ENCODE measurements at places on chromosomes 6 and 20.

GRCh38 chr6:121770943-121771342 lies 335.5 kb downstream of the GJA1 start:
- DNase-seq = no peak

DNA sequence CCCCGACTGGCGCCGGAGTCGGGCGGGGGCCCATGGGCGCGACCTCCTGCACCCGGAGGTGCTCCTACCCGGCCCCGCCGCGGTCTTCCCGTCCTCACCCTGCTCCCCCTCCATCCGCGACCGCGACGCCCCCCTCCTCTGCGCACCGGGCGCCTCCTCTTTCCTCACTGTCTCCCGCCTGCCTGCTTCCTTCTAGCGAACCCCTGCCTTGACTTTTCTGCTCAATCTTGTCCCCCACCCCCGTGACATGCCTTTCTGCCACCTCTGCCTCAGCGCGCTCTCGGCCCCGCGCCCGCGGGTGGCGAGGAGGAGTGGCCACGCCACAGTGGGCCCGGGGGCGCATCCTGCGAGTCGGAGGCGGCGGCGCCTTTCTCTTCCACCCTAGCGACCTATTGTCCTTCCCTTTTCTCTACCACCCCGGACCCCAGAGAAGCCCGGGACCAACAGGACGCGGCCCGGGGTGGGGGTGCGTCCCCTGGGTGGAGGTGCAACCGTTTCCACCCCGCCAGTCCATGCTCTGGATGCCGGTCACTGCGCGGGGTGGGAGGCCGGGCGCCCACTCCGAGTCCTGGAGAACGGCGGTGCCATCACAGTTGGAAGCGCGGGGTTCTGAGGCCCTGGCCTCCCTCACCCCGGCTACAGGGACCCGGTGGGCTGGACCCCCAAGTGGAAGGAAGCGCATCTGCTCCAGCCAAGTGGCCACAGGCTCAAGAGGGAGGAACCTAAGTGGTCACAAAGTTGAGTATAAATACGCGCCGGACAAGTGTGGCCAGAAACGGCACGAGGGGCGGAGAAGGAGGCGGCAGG lies 2.0 kb downstream of the PDE10A start:
- peak; percentile 57 for DNase-seq

GRCh38 chr20:50359607-50360217 lies 150.5 kb upstream of the PTPN1 start:
- DNase-seq = peak; percentile 30

- no peak for DNase-seq
Observed at GRCh38 chr6:37531026-37531425, 31.3 kb upstream of the CCDC167 start.

DNA sequence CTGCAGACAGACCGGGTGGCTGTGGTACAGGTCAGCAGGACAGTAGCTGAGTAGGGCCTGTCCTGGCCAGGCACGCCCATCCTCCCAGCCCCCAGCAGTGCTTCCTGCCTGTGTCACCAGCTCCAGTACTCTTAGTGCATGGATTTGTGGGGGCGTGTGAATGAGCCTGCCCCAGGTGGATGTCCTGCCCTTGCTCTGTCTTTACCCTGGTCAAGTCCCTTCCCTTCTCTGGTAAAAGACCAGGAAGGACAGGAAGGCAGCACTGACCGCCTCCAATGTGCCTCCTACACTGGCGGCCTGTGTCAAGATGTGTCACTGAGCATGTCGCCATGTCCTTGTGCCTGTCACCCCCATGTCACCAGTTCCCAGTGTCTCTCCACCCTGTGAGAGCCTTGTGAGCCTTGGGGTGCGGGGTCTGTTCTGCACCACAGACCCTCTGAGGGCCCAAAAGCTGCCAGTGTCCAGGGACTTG lies 11.9 kb downstream of the TEAD3 start:
- DNase-seq = no peak

DNA sequence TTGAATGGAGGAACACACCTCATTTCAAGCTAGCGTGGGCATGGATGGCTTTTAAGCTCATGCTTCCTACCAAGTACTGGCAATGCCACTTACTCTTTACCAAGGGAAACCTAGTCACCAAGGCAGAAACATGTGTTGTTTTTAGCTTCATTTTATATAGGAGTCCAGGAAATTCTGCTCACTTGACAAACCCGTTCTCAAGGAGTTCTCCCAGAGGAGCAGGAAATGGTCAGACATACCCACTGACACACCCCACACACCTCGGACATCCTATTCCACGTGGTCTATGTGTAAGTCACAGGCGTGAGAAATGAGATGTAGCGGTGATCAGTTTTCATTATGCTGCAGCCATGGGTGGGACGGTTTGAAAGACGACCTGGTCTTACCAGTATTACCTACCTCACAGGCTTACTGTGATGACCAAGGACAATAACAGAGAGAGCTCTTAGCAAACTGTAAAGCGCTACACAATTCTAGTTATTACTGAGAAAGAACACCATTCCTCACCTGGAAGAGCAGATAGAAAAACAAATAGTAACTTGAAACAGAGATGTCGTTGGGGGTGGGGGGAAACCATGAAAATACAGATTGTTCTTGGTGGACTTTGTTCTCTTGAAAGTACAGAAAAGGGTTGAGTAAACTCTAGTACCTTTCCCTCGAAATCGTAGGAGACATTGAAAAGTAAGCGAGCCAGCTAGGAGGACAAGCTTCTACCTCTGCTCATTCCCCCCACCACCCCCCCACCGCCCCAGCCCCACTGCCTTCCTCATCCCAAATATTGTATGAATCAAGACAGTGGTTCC lies 1.7 kb downstream of the CNKSR3 start:
- peak; percentile 73 for DNase-seq

GRCh38 chr6:169205176-169206160 lies 48.2 kb downstream of the THBS2 start:
- no peak for DNase-seq

- DNase-seq = no peak
Observed at GRCh38 chr6:77030929-77031674, 432.2 kb downstream of the HTR1B start.

GRCh38 chr20:50366270-50367103 lies 143.7 kb upstream of the PTPN1 start:
- DNase-seq = peak; percentile 89

DNA sequence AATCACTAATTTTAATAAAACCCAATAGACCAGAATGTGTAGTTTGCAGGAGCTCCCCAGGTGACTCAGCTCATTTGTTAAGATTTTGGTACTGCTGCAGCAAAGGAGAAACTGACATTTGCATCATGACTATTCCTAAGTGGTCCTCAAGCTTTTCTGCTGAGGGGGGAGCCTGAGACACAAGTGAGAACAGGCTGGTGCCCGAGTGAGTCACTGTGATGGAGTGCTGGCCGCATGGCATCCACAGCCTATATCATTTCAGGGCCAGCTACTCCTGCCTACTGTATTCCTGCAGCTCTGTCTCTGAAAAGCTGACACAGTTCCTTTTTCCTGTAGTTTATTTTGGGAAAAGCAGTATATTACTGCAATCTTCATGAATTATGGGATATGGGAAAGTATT lies 113.7 kb upstream of the ENPP5 start:
- no peak for DNase-seq

DNA sequence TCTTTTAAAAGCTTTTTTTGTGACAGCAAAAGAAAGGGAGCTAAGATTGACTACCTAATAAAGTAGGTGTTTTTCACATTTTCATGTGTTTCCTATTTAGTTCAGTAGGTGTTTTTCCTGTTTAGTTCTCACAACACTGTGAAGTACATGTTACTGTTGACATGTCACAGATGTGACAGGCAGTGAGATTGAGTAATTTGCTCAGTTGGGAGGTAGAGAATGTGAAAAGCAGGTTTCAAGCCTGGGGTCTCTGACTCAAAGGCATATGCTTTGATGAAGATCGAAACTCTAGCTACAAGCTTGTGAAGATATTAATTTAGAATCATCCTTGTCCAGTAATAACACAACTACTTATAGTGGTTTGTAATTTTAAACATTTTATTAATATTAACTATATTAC lies 43.1 kb downstream of the SLX4IP start:
- DNase-seq = no peak

DNA sequence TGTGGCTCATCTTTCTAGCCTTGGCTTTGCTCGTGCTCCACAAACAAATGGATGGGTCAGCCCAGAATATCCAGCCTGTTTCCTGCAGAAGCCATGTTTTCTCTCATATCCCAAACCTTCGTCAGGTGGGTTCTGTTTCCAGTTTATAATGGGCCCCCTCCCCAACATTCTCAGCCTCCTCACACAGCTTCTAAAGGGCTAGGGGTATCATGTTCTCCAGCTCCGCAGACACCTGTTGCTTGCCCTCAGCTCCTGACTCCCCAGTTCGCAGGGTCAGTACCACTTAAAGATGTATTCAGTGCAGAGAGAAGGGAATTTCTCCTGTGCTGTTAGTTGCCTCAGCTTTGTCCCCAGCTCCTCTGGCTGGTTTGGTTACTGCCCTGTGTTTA lies 447.3 kb upstream of the JARID2 start:
- DNase-seq = no peak

DNA sequence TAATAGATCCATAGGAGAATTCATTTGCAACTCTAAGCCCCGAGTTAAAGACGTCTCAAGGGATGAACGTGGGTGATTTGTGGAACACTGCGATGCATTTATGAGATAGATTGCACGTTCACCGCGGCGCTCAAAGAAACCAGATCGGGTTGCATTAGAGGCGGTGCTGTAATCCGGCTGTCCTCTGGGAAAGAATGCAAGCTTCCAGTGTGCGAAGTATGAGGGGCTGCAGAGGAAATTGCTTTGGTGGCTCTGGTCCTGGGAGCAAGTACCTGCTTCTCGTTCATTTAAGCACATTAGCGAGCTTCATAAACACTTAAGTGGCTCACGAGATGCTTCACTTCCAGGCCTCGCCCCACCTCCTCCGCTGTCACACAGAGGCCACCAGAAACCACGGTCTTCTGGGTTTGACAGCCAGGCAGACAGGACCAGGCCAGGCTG lies 182.3 kb downstream of the CDH4 start:
- no peak for DNase-seq

DNA sequence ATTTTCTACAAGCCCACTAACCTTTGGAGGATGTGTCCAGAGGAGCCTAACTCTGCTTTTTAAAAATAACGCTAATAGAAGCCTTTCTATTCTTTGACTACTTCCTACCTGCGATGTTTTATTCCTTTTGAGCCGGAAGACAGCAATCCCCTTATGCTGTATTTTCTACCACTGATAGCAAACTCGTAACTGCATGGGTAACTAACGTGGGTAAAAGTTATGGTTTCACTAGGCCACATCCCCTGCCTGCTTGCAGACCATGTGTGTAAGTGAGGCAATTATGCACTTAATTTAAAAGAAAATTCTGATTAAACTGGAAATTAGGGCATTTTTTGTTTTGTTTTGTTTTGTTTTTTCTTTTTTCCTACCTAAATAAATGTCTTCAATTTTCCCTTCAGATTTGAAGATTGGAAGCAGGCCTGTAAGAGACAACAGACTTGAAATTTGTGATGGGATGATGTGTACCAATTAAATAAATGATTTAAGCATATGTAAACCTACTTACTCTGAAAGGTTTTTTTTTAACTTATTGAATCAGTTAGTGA lies 931 bp downstream of the UFL1 start:
- peak; percentile 42 for DNase-seq

- no peak for DNase-seq
Observed at GRCh38 chr6:168288781-168289570, 30.6 kb downstream of the DACT2 start.

- DNase-seq = no peak
Observed at GRCh38 chr6:158977382-158977781, 22.6 kb downstream of the RSPH3 start.

DNA sequence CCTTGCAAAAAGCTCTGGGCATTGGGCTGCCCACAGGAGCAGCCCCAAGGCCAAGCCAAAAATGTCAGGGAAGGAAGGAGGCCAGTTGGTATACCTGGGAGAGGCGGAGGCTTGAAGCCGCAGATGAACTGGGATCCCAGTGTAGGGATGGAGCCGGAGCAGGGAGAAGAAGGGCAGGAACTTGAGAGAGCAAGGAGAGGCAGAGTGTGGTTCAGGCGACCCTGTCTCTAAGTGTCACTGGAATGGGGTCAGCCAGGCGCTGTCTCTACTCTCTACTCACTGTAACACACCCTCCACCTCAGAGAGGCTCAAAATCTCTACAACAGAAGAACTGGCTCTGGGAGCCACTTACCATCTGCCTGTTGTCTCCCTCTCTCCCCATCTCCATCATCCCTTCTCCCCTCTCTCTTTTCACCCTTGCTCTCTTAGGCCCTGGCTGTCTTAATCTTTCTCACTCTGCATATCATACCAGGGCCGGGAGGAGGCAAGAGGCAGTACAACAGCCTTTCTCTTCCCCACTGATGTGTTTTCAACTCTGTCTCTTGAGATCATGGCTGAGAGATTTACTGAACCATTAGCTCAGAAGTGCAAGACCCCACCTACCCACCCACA lies 93.3 kb downstream of the CRYBG1 start:
- DNase-seq = no peak

DNA sequence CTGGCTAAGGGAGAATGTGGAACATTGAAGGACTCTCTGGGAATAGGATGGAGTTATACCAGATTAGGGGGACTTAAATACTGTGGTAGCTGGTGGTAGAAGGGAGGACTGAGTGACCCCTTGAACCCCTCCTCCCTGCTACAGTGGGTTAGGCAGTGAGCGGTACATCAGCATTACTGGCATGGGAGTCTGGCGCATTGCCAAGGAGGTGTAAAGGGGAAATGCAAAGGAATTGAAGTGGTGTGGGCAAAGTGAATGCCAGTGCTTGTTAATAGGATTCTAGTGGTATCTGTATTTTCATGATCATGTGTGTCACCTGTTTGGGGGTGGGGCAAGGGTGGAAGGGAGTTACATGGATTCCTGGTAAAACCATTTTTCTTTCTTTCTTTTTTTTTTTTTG lies 60.1 kb downstream of the GFRA4 start:
- DNase-seq = no peak

GRCh38 chr6:22078802-22079545 lies 217.9 kb downstream of the PRL start:
- DNase-seq = no peak

DNA sequence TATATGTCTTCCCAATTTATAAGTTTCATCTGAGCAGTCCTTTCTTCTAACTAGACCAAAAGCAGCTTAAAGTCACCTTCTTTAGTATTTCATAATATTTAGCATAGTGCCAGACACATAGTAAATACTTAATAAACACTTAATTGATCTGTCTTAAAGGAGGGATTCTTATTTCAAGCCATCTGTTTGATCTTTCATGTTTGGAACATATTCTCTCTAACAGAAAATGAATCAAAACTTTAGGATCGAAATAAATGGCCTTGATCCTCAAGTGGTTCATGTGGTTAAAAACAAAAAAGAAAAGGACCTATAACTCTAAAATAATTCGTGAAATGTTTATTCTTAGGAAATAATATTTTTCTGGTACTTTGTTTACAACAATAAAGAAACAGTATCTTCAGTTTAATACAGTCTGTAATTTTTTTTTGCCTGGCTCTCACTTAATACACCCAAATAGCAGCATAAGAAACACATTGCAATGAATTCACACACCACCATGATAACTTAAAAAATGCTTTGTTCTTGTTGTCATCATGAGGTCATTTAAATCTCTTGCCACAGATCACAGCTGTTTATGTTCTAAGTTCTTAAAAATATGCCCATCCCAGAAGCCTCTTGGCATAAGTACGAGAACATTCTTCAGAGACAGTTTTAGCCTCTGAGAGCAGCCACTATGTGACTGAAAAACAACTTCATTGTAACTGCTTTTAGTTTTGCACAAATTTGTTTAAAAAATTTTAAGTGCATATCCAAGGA lies 48.1 kb downstream of the ESF1 start:
- no peak for DNase-seq

GRCh38 chr6:150883521-150883920 lies 18.0 kb downstream of the MTHFD1L start:
- no peak for DNase-seq

Data from DMS53 (cell line).